ENCODE measurements at places on chromosomes 12 and 14.

DNA sequence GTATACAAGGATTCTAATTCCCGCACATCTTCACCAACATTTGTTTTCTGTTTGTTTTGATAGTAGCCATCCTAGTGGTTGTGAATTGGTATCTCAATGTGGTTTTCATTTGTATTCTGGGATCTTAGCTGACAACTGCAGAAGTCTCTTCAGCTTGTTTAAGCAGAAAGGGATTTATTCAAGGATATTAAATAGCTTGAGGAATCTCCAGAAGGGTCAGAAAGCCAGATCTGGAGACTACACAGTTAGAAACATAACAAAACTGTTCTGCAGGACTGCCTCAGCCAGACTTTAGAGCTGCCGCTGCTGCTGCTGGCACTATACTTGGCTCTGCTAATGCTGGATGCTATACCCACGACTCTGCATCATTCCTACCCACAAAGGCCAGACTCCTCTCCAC lies 13.4 kb upstream of the CDKL1 start:
- DNase-seq, result no peak

- no peak for DNase-seq
These were observed 2.6 kb upstream of the WNK1 start for GRCh38 chr12:749751-750270.

- DNase-seq, result no peak
These were observed 10.9 kb upstream of the SERPINA9 start for GRCh38 chr14:94486883-94487282.

GRCh38 chr12:32170437-32170998 lies 63.9 kb downstream of the BICD1 start:
- no peak for DNase-seq

DNA sequence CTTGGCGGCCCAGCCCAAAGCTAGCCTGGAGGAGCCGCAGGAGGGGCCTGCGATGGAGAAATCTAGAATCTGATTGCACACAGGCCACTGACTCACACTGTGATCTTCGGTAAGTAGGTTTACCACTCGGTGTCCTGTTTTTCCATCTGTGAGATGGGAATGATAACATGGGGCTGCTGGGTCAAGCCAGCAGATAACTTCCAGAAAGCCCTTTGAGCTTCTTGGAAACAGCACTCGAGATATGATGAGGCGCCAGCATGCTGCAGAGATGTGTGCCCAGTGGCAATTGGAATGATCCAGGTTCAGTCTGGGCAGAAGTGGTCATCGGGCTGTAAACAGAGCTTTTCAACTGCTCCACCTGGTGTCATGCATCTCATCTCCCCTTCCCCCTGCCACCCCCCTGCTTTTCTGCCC lies 771.3 kb upstream of the TBX3 start:
- DNase-seq, result no peak

GRCh38 chr14:106488291-106488690 lies 961.9 kb downstream of the TMEM121 start:
- DNase-seq, result no peak

- DNase-seq, result no peak
These were observed 200.4 kb upstream of the ARHGAP5 start for GRCh38 chr14:31876741-31877140.

GRCh38 chr12:53676656-53677015 lies 753 bp upstream of the ATP5MC2 start:
- DNase-seq, result no peak

DNA sequence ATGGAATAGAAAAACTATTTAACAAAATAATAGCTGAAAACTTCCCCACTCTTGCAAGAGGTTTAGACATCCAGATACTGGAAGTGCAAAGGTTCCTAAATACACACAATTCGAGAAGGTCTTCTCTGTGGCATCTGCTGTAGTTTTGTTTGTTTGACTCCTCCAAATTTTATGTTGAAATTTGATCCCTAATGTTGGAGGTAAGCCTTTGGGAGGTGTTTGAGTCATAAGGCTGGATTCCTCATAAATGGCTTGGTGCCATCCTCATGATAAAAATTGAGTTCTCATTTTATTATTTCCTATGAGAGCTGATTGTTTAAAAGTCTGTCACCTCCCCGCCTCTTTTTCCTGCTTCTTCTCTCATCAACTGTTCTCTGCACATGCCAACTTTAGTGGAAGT lies 182.7 kb downstream of the MYRFL start:
- no peak for DNase-seq

DNA sequence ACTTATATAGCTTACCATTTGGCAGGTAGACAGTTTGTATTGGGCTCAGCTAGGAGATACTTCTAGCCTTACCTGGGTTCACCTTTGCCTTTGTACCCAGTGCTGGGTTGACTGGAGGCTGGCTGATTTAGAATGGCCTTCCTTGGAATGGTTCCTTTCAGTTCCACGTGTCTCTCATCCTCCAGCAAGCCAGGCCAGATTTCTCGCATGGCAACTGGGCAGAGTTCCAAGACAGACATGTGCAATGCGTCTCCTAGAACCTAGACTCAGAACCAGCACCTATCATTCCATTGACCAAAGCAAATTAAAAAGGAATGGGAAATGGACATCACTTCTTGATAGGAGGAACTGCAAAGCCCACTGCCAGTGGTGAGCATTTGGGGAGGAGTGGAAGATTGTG lies 79.1 kb upstream of the BDKRB2 start:
- DNase-seq, result no peak

DNA sequence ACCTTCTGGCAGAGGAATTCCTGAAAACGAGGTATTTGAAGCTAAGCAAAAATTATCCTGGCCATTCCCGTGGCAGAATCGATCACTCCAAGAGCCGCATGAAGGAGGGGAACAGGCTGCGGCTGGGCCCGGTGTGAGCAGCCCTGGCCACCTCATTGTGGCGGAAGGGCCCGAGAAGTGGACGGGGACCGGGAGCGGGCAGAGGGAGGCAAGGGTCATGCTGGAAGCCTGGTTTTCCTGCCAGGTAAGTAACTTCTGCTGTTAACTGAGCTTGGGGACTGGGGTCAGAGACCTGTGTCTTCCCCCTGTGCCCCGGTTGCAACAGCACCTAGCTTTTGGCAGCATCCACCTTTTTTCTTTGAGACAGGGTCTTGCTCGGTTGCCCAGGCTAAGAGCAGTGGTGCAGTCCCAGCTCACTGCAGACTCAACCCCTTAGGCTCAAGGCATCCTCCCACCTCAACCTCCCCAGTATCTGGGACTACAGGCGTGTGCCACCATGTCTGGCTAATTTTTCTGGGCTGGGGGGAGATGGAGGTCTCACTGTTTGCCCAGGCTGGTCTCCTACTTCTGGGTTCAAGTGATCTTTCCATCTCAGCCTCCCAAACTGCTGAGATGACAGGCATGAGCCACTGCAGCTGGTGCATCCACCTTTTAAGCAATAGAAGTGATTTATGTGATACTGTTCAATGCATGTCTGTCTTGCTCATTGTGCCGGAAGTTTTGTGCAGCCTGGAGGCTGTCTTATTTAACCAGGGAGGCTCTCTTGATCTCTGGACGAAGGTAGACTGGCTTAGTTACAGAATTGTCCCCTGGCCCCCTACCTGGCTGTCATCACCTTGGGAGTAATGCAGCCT lies 174.0 kb upstream of the MYL2 start:
- DNase-seq, result no peak

- DNase-seq, result no peak
These were observed 143.0 kb downstream of the OTOGL start for GRCh38 chr12:80242321-80242720.
